ENCODE measurements at places on chromosomes 5 and 9. TPM values are rescaled to one million over a fixed set of nuclear protein-coding genes. Genes with fewer than 3 reads are reported as not detected.

The TLX3 gene
- not detected for total RNA-seq

The SEC24A gene
- total RNA-seq = 16.1 TPM

The FBP2 gene
- total RNA-seq = not detected

The FGF10 gene
- total RNA-seq = not detected

The MAMDC4 gene
- 1.8 TPM for total RNA-seq

The ACTBL2 gene
- total RNA-seq = 0.07 TPM

The EGFLAM gene
- total RNA-seq = not detected

The HTR4 gene
- not detected for total RNA-seq

The SPATA31A5 gene
- not detected for total RNA-seq

The SUB1 gene
- total RNA-seq = 220 TPM

The NOXA1 gene
- total RNA-seq = 1.7 TPM

The LCN15 gene
- not detected for total RNA-seq

The XRCC4 gene
- total RNA-seq = 11.9 TPM

The GBGT1 gene
- total RNA-seq = 2.7 TPM

The FCN2 gene
- total RNA-seq = not detected

The HRH2 gene
- 0.48 TPM for total RNA-seq

The GABBR2 gene
- total RNA-seq = 0.08 TPM

The CARD19 gene
- total RNA-seq = 65.7 TPM

The NR2F1 gene
- 5.4 TPM for total RNA-seq

The SOHLH1 gene
- not detected for total RNA-seq

The SLC35D2 gene
- 18.2 TPM for total RNA-seq

All from A549 treated with RU486 at 1 μM for 4 hours (cell line).